ENCODE measurements at places on chromosomes 2 and 18. TPM values are rescaled to one million over a fixed set of nuclear protein-coding genes. Genes with fewer than 3 reads are reported as not detected.

The TEKT4 gene
- total RNA-seq = 0.49 TPM

The FZD7 gene
- total RNA-seq = 1.3 TPM

The IMPACT gene
- total RNA-seq = 13.6 TPM

The ITGB6 gene
- not detected for total RNA-seq

The PAIP2B gene
- 0.64 TPM for total RNA-seq

The CFAP53 gene
- 0.38 TPM for total RNA-seq

The TUBA4B gene
- not detected for total RNA-seq

The FBLN7 gene
- total RNA-seq = 26.8 TPM

The AOX1 gene
- not detected for total RNA-seq

The KLHL14 gene
- not detected for total RNA-seq

The GCKR gene
- not detected for total RNA-seq

The CMPK2 gene
- total RNA-seq = 6.4 TPM

The IL1F10 gene
- not detected for total RNA-seq

The PSMA8 gene
- 0.93 TPM for total RNA-seq

The GREB1 gene
- total RNA-seq = 0.05 TPM

The LOXHD1 gene
- total RNA-seq = not detected

Data from activated CD4-positive, alpha-beta T cell treated with anti-CD3 and anti-CD28 coated beads, Interleukin-2, amount 10 ng/mL, durations not matched to agents 24 days and 14 days (primary cell).